ENCODE measurements at places on chromosomes 6 and 20.

- no peak for DNase-seq
These were observed 84.8 kb downstream of the TRMT11 start for GRCh38 chr6:126071000-126071647.

DNA sequence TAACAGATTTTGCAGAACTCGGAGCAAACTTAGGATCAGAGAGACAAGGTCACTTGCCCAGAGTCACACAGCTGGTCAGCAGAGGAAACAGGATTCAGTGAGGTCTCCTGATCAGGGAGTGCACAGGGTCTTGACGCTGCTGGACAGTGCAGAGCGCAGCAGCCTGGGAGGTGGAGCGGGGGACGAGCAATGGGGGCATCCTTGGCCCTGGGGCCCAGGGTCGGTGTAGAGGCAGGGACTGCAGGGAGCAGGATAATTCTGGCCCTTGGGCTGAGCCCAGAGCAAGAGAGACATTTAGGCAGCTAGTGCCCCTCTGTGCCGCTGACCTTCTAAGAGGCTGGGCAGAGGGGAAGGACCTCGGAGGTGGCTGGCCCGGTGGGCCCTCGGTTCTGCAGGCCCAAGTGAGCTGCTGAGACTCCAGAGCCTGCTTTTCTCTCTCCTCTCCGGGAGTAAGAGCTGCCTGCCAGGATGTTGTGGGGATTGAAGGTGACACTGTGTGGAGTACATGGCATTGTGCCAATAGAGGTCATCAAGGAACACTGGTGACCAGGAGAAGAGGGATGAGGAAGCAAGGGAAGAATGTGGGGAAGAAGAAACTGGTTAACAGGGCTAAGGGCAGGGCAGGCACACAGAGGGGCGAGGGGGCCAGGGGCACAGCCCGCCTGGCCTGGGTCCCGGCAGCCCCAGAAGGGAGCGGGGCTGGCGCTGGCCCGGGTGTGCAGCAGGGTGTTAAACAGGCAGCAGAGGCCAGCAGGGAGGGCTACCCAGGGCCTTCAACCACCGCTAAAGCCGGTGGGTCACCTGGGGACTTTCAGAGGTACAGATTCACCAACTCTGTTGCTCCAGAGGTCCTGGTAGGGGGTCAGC is 122.0 kb downstream of the AGPAT4 start:
- DNase-seq, result no peak

DNA sequence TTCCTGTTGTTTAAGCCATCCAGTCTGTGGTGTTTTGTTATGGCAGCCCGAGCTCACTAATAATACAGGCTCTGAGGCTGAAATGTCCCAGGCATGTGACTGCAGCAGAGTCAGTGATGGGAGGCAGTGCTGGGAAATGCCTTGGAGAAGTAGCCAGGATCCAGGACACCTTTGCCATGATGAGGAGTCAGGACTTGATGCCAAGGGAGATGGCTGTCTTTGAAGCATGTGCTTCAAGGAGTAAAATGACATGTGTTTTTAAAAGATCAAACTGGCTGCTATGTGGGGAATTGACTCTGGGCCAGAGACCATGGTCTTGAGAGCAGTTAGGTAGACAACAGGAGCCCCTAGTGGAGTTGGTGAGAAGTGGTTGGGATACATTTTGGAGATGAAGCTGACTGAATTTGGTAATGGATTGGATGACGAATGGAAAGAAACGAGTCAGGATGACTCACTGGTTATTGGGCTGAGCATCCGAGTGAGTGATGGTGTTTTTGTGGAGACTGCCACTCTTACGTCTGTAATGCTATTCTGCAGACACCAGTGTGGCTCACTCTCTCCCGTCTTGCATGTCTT is 322.2 kb downstream of the PLCB1 start:
- no peak for DNase-seq

- DNase-seq, result no peak
These were observed 238.0 kb downstream of the ANKRD60 start for GRCh38 chr20:57990396-57990987.

- DNase-seq, result no peak
These were observed 424.3 kb upstream of the ARID1B start for GRCh38 chr6:156352861-156353260.

DNA sequence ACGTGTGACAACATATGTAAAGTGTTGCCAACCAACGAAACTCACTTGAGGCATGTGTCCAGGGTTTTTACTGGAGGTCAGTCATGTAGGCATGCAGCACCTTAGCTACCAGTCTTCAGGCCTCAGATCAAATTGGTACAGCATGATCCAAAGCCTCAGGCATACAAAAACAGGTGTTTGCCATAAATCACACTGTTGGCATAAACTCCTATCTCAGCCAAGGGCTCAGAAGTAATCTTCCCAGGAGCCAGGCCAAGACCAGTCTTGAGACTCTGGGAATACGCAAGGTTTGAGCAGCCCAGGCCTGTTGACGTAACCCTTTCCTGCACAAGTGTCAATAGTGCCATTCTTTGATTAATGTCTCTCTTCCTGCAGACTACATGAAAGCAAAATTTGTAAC is 163.5 kb downstream of the PRL start:
- no peak for DNase-seq

DNA sequence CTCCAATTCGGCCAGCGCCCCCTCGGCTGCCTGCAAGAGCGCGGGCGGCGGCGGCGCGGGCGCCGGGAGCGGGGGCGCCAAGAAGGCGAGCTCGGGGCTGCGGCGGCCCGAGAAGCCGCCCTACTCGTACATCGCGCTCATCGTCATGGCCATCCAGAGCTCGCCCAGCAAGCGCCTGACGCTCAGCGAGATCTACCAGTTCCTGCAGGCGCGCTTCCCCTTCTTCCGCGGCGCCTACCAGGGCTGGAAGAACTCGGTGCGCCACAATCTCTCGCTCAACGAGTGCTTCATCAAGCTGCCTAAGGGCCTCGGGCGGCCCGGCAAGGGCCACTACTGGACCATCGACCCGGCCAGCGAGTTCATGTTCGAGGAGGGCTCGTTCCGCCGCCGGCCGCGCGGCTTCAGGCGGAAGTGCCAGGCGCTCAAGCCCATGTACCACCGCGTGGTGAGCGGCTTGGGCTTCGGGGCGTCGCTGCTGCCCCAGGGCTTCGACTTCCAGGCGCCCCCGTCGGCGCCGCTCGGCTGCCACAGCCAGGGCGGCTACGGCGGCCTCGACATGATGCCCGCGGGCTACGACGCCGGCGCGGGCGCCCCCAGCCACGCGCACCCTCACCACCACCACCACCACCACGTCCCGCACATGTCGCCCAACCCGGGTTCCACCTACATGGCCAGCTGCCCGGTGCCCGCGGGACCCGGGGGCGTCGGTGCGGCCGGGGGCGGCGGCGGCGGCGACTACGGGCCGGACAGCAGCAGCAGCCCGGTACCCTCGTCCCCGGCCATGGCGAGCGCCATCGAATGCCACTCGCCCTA is 963 bp downstream of the FOXF2 start:
- no peak for DNase-seq

DNA sequence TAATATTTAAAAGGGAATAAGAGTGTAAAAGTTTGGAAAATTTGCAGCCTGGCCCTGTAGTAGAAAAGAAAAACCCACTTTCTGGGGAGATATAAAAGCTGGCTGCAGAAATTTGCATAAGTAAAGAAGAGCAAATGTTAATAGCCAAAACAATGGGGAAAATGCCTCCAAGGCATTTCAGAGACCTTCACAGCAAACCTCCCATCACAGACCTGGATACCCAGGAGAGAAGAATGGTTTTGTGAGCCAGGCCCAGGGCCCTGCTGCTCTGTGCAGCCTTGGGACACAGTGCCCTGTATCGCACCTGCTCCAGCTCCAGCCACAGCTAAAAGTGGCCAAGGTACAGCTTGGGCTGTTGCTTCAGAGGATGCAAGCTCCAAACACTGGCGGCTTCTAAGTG is 113.8 kb downstream of the BTBD9 start:
- DNase-seq, result no peak

- no peak for DNase-seq
These were observed 86.3 kb upstream of the PREP start for GRCh38 chr6:105489216-105489530.

- no peak for DNase-seq
These were observed 28.7 kb downstream of the ANKEF1 start for GRCh38 chr20:10063482-10063881.

GRCh38 chr6:47440719-47441118 is 36.9 kb upstream of the CD2AP start:
- DNase-seq, result no peak

- DNase-seq, result no peak
These were observed 3.1 kb downstream of the TRMT6 start for GRCh38 chr20:5947276-5947675.

- DNase-seq, result no peak
These were observed 2.2 kb downstream of the NRN1 start for GRCh38 chr6:6004390-6004995.

- no peak for DNase-seq
These were observed 17.5 kb downstream of the ACSS1 start for GRCh38 chr20:25040438-25040831.

- no peak for DNase-seq
These were observed 241.4 kb upstream of the SOX4 start for GRCh38 chr6:21352131-21352530.

GRCh38 chr6:90217506-90218127 is 79.0 kb downstream of the BACH2 start:
- DNase-seq, result no peak

DNA sequence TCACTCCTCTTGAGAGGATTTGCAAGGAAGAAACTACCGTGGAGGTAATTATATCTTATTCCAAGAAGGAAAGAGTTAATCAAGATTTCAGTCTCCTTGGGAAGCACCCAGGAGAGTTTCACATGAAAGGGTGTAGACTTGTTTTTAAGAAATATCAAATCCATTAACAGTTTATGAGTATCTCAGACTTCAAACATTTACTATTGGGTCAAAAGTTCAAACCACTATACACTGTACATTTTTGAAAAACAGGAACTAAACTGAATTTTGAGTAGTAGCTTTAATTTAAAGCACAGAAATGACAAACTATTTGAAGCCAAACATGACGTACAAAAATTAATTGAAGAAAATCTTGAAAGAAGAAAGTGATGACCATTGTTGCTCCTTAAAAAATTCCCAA is 164.0 kb downstream of the FOXC1 start:
- DNase-seq, result no peak

DNA sequence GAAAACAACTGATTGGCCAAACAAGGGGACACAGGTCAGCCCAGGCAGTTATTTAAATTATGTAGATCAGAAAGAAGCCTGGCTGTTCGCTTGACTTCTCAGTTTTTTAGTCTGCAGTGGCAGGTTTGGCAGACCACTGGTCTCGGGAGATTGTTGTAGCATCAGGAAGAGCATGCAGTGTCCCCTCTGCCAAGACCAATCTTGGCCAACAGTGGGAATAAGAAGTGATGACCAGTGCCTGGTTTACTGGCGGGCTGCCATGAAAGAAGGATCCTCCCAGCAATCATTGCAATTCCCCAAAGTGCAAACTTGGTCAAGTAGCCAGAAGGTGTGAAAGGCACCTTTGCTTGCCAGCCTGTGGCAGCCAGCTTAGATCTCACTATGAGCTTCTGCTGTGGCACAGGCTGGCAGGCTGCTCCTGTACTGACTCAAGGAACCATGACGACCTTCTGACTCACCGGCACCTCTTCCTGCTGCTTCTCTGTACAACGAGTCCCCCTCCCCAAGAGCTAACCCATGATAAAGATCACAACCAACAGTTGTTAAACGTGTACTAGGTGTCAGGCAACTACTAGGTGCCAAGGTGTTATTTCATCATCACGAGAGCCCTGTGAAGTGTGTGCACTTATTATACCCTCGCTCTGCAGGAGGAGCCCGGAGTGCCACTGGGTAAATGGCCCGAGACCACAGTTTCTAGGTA is 76.8 kb upstream of the DUSP22 start:
- no peak for DNase-seq

DNA sequence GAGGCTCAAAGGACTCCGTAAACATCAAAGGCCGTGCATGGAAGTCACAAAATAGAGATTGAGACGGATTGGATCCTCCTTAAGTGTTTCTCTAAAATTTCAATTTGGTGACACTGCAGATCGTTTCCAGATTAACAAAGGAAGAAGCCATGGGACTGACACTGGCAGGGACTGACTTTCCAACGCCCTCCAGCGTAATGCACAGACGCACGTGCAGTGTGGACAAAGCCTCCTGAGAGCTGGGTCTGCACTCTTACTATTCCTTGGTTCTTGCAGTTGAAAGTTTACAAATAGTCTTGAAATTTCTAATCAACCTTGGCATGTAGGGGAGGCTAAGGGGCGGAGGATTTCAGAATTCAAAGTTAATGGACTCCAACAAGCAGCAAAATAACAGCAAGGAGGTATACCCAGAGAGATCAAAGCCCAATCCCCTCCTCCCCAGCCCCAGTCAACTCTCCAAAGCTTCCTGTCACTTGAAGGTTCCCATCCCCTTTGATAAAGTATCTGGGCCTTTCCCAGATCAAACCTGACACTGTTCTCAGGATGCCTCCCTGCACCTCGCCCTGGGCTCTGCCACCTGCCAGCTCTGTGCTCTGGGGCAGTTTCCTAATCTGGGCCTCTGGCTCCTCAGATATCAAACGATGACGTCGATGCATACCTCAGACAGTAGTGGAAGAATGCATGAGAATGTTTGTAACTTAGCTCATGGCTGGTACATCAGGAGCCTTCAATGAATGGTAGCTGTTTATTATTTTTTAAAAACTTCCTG is 106.5 kb upstream of the TRAF3IP2 start:
- DNase-seq, result no peak

GRCh38 chr6:148389086-148389485 is 46.4 kb downstream of the SASH1 start:
- DNase-seq, result no peak

GRCh38 chr20:24951536-24952083 is 2.5 kb downstream of the CST7 start:
- no peak for DNase-seq

- peak; percentile 35 for DNase-seq
These were observed 125.7 kb upstream of the HDAC2 start for GRCh38 chr6:114096561-114097172.

GRCh38 chr6:23591761-23592160 is 534.3 kb upstream of the NRSN1 start:
- DNase-seq, result no peak

- DNase-seq, result no peak
These were observed 29.4 kb upstream of the FOXO3 start for GRCh38 chr6:108531332-108531731.

DNA sequence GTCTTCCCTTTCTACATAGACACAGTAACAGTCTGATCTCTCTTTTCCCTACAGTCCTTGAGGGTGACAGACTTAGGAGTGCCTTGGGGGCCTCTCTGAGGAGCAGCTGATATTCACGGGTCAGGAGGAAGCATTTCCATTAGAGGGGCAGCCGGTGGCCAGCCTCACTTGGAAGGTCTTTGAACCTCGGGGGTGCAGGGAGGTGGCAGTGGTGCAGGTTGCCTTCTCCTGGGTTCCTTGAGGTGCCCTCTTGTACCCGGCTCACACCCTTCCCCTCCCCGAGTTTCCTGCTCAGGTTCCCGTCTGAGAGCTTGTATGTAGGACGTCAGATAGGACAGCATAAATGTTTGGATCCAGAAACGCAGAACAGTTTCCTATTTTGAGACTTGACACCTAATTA is 2.5 kb downstream of the RTEL1 start:
- no peak for DNase-seq

GRCh38 chr6:69217343-69217742 is 579.5 kb downstream of the LMBRD1 start:
- no peak for DNase-seq
